ENCODE measurements at places on chromosomes 5 and 9.

GRCh38 chr9:88733651-88734421 lies 198.9 kb downstream of the NXNL2 start:
- no peak for DNase-seq

- DNase-seq = no peak
These were observed 2.0 kb upstream of the DOLPP1 start for GRCh38 chr9:129078691-129079503.

DNA sequence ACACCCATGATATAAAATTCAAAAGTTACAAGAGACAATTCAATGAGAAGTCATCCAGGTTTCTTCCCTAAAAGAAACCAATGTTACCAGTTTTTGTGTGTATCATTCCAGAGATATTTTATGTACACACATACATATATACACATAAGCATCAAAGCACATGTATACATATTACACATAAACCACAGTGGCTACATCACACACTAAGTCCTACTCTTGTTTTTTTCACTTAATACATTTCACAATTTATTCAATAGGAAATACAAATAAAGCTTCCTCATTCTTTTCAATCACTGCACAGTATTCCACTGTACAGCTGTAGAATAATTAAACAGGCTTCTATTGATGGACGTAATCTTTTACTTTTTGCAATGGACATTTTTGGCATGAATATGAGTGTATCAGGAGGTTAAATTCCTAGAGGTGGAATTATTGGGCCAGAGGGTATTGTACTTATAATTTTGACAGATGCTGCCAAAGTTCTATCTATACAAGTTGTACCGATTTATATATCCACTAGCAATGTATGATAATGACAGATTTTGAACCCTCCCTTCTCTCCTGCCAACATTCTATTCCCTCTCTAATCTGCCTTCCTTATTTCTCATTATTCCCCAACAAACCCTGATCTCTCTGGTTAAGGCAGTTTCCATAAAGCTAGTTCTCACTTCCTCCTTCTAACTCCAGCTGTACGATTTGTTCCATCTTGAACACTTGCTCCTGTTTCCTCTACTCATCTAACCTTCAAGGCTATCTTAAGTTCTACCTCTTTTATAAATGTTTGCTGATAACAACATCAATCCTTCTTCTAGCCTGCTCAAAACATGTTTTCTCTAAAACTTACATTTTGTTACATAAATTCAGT lies 35.2 kb downstream of the MRPS27 start:
- DNase-seq = no peak

- DNase-seq = no peak
These were observed 70.7 kb downstream of the GDNF start for GRCh38 chr5:37769108-37769507.

- no peak for DNase-seq
These were observed 57.3 kb downstream of the CMYA5 start for GRCh38 chr5:79746642-79747569.

DNA sequence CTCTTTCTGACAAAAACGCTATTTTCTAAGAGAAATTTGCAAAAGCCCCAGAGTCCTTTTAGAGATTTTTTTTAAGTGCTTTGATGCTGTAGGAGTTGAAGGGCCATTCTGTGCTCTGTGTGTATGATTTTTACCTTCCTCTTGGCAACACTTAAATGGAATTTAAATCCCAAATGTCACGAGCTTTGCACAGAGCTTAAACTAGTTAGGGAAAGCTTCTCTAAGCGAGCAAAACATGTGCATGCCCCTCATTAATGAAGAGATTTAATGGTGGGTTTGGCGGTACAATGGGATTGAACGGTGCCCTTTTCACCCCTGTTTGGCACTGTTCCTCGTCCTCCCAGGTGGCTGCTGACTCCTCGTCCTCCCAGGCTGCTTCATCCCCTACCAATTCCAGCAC lies 220.7 kb downstream of the DRD1 start:
- DNase-seq = no peak

- DNase-seq = no peak
These were observed 149.1 kb upstream of the PIK3R1 start for GRCh38 chr5:68066277-68066955.

DNA sequence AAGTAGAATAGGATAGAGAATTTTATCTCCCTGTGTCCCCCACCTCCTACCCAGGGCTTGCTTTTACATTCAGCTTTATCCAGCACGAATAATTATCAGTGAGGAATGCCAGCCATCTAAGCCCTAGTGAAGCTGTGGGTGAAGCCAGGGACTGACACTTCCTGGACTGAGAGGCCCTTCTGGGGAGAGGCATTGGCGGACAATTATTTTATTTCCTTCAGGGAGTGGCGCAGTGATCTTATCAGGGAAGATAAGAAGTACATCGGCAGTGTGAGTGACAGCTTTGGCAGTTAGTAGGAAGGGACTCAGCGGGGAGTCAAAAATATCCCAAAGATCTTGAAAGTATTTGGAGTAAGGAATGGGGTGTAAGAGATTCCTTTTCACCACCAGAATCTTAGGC lies 34.9 kb upstream of the RPS23 start:
- no peak for DNase-seq

- DNase-seq = no peak
These were observed 15.4 kb upstream of the SMIM15 start for GRCh38 chr5:61177716-61178115.

DNA sequence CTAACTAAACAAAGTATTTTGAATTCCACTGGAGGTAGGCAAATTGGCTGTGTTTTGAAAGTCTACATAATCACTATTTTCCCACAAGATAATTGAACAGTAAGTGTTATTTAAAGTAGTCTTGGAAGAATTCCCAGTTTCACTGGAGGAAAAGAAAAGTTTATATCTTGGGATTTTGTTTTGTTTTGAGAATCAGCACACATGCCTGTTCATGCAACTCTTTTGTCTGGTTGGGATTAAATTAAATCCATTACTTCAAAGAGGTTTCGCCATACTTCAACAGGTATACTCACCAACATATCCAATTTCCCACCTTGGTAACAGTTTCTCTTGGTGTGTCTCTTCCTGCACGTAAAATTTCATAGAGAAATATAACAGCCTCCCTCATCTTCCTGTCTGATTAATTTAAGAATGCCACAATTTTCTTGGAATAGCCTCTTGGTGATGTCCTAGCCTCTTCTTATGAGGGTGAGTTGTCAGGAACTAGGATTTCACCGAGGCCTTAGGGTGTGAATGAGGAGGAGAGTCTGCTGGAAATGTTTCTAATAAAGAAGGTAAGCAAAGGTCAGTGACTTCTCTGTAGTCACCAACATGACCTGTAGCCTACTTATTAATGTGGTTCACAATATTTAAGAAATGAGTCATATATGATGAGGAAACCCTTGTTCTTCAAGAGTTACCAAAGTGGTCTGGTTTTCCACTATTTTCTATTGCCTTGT lies 48.1 kb downstream of the ITGA2 start:
- DNase-seq = no peak

GRCh38 chr5:118818604-118819003 lies 169.7 kb downstream of the DTWD2 start:
- no peak for DNase-seq

GRCh38 chr5:51559921-51560658 lies 176.8 kb downstream of the ISL1 start:
- DNase-seq = no peak

- no peak for DNase-seq
These were observed 11.5 kb upstream of the FAF2 start for GRCh38 chr5:176436656-176437055.

DNA sequence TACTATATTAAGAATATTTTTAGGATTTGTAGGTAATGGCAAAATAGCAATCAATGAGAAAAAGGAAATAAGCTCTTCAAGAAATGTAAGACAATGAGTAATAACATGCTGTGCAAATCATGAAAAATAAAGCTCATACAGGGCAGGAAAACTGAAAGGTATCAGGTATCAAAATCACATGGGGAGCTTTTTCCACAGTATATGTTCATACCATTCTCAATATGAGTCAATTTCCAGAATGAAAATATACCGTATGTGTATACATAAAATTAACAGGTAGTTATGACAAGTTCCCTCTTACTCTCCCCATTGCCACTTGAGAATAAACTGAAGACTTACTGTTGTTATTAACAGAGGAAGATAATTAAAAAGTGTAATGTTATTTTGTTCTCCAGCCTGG lies 35.9 kb downstream of the EFCAB9 start:
- DNase-seq = no peak

DNA sequence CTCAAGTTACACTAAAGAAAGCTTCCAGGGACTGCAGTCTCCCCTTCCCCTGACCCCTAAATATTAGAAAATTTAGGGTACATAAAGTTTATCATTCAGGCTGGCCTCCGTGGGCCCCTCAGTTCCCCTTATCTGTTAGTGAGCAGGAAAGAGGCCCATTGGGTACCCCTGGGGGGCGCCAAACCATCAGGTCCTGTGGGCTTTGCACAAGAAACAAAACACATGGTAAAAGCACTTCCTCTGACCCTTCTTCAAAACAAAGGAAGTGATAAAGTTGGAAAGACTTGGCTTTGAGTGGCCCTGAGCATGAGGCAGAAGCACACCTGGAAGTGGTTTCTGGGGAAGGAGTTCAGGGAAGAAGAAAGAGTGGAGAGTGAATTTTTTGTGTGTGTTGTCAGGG lies 213.0 kb downstream of the SMARCA2 start:
- no peak for DNase-seq

DNA sequence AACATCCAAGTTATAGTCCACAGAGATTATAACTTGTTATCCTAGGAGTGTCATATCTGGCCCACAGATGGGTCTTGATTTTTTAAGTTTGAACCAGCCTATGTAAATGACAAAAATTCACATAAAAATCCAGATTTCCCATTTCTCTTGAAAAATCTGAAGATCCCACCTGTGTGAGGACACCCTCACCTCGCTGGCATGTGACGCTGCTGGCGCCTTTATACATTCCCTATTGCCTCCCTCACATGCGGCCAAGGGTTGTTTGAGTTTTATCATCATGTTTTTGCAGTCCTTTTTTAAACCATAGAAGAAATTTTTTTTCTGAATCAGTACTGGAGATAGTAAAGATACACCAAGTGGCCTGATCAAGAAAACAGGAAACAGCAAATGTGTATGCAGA lies 25.9 kb upstream of the PPP1R2B start:
- DNase-seq = no peak

GRCh38 chr9:136661641-136662325 lies 933 bp upstream of the EGFL7 start:
- DNase-seq = no peak

Data from stimulated activated CD4-positive, alpha-beta T cell treated with anti-CD3 and anti-CD28 coated beads, TNF-alpha, amount 100 ng/mL, for 1 hour (primary cell).